Foreskin melanocyte (primary cell): ENCODE measurements at places on chromosomes 16 and 17.

DNA sequence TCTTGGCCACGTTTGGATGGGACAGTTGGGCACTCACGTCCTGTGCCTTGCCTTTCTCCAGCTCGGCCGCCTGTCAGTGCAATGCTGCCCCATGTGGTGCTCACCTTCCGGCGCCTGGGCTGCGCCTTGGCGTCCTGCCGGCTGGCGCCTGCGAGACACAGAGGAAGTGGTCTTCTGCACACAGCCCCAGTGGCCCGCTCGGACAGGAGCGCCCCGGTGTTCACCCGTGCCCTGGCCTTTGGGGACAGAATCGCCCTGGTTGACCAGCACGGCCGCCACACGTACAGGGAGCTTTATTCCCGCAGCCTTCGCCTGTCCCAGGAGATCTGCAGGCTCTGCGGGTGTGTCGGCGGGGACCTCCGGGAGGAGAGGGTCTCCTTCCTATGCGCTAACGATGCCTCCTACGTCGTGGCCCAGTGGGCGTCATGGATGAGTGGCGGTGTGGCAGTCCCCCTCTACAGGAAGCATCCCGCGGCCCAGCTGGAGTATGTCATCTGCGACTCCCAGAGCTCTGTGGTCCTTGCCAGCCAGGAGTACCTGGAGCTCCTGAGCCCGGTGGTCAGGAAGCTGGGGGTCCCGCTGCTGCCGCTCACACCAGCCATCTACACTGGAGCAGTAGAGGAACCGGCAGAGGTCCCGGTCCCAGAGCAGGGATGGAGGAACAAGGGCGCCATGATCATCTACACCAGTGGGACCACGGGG lies 7.1 kb downstream of the ACSF3 start:
- DNase-seq, result no peak

GRCh38 chr17:41510251-41511065 lies 5.0 kb upstream of the KRT13 start:
- DNase-seq, result no peak

- no peak for DNase-seq
Observed at GRCh38 chr16:6891496-6891895, 441.1 kb upstream of the RBFOX1 start.

DNA sequence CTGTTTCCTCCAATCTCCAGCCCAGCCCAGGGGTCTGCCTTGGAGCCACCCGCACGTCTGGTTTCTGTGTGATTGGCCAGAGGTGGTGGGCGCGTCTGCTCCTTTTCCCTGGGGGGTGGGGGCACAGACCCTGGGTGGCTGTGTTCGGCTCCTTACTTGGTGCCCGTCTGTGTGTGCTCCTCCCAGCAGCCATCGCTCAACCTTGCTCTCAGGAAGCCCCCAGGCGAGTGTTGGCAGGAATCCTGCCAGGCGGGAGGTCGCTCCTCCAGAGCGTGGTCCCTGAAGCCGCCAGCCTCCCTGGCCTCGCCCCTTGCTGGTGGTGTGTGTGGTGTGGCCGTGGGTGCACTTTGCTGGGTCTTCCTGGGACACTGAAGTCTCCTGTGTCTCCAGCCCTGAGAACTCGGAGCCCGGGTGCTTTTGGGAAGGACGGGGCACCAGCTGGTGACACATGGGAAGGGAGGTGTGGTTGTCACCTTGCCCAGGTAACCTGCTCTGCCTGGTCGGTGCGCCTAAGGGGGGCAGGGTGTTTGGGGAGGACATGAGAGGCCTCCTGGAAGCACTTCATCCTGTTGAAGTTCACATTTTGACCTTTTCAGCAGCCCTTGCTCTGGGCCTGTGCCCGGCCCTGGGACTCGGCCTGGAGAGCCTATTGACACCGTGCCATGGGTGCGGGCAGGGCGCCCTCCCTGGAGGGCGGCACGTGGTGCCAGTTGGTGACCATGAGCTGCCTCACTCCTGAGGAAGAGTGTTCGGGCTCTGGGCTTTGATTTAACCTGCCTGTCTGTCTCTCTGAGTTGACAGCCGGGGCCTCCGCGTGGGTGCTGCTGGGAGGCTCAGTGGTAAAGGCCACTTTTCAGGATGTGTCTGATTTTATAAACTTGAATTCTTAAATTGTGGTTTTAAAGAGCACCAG lies 49.0 kb upstream of the ZNF750 start:
- no peak for DNase-seq

DNA sequence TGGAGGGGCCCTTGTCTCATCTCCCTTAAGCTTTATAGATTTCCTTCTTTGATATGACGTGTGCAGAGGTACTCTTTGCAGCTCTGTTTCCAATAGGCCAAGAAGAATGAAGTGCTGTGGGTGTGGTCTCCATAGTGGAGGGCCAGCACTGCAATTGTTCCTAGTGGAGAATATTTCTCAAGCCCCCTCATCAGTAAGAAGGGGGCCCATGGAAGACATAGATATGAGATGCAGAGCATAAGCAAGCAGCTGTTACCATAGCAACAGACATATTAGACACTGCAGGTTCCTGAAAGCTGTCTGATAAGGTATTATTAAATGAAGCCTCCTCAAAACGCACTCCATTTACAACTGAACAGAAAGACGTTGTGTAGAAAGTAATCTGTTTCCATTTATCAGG lies 240.7 kb downstream of the ZFHX3 start:
- no peak for DNase-seq
